ENCODE measurements at places on chromosomes 1 and 21.
A peak's percentile ranks its signal among the peaks of the same experiment; 100 is the strongest.

- no peak for DNase-seq
Measured at GRCh38 chr1:189970331-189971230, 507.1 kb downstream of the BRINP3 start.

DNA sequence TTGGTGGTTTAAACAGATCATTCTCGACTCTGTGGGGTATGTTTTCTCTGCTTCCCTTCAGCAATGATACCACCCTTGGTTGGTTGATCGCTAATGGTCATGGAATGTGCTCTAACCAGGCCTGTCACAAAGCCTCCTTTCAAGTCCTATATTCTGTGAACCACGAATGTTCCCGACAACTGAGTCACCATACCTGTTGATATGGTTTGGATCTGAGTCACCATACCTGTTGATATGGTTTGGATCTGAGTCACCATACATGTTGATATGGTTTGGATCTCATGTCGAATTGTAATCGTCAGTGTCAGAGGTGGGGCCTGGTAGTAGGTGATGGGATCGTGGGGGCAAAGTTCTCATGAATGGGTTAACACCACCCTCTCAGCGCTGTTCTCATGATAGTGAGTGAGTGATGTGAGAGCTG is 10.2 kb upstream of the CAMK2N1 start:
- DNase-seq: no peak

GRCh38 chr1:167210966-167211674 is 9.6 kb upstream of the POU2F1 start:
- DNase-seq: no peak

DNA sequence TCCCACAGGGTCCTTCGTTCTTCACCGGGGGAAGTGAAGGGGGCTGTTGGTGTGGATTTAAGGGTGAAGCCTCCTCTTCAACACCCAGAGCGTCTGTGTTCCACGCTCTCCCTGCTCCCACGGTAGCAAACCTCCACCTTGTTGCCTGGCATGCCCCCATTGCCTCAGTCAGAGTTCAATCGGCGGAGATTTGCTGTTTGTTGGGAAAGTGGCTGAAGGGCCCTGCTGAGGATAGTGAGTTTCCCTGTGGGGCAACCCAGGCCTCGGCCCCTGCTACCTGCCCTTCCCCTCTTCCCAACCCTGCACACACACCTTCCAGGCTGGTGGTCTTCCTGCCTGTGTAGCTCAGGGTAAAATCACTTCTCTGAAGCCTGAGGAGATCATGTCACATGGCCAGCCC is 60.5 kb downstream of the TOR1AIP2 start:
- DNase-seq: no peak

GRCh38 chr1:38244218-38244845 is 197.7 kb upstream of the POU3F1 start:
- DNase-seq: no peak

- DNase-seq: peak; percentile 74
Measured at GRCh38 chr21:15706696-15707095, 23.1 kb upstream of the USP25 start.

- no peak for DNase-seq
Measured at GRCh38 chr1:22625262-22625925, 11.0 kb upstream of the C1QA start.

All from small intestine (tissue), 16 donors.